HepG2 (cell line): ENCODE measurements at places on chromosomes 7 and 10.

GRCh38 chr7:117124591-117125220, 171.4 kb downstream of the ST7 start:
- peak; percentile 95 for DNase-seq

- DNase-seq = no peak
Measured at GRCh38 chr7:81583882-81584533, 185.8 kb downstream of the HGF start.

DNA sequence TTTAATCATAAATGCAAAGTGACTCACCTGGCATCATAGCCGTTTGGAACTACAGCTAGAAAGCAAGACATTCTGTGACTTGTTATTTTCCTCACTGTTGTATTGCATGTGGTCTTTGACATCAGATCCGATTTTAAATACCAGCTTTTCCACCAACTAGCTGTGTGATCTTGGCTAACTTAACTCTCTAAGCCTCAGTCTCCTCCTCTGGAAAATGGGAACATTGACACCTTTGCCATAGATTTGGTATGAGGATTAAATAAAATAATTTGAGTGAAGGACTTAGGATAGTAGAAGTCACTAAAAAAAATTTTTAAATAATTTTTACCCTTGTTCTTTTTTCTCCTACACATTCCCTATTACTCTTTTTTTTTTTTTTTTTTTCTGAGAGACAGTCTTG, 155.0 kb upstream of the TCF7L2 start:
- no peak for DNase-seq

DNA sequence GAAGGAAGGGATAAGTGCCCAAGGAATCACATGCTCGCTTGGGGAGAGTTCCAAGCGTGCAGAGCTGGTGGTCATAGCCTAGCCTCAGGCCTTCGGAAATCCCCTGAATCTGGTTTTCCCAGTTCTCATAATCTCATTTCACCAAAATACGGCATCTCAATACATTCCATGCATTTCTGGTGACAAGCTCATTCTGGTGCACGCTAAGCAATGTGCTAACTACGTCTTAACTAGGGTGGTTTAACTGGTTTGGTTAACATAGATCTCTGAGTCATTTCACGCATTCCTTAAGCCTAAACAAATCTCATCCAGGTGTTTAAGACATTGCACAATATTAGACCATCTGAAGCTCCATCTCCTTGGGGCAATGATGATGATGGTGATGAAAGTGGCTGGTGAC, 72.9 kb upstream of the STEAP1B start:
- DNase-seq = no peak

DNA sequence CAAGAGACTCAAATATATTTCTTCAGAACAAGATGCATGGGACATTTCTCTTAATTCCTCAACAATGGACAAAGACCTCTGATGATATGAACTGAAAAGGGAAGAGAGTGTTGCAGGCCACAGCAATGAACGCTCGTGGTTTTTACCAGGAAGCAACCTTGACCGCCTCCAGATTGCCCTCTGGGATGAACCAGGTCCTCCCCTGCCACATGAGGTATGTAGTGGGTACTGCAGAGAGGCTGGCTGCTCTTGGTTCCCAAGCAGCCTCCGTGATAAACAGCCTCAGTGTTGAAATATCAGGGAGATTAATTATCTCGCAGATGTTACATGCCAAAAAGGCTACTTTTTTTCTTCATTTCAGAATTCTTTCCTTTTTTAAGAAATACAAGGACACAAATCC, 338.8 kb downstream of the ELMO1 start:
- DNase-seq = peak; percentile 35

- DNase-seq = no peak
Measured at GRCh38 chr10:59387951-59388670, 25.8 kb upstream of the FAM13C start.

- no peak for DNase-seq
Measured at GRCh38 chr10:96488161-96488935, 25.4 kb downstream of the TLL2 start.

GRCh38 chr10:99266383-99266782, 30.7 kb upstream of the HPSE2 start:
- no peak for DNase-seq

DNA sequence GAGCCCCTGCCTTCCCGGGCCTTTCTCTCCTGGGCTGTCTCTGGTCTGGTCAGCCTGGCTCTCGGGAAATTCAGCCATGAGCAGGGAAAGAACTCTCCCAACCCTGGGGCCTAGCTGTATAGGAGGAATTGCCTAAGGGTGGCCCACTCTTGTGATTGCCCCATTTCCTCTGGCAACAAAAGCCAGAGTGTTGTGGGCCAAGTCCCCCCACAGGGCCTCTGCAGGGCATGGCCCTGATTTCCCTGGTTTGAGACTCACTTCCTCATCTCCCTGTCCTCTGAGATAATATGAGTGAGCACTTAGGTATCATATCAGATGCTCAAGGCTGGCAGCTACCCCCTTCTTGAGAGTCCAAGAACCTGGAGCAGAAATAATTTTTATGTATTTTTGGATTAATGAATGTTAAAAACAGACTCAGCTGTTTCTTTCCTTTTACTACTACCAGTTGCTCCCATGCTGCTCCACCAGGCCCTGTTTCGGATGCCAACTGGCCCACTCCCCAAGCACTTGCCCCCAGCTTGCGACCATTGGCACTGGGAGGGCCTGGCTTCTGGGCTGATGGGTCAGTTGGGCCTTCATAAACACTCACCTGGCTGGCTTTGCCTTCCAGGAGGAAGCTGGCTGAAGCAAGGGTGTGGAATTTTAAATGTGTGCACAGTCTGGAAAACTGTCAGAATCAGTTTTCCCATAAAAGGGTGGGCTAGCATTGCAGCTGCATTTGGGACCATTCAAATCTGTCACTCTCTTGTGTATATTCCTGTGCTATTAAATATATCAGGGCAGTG, 11.4 kb downstream of the IRF5 start:
- DNase-seq = no peak

DNA sequence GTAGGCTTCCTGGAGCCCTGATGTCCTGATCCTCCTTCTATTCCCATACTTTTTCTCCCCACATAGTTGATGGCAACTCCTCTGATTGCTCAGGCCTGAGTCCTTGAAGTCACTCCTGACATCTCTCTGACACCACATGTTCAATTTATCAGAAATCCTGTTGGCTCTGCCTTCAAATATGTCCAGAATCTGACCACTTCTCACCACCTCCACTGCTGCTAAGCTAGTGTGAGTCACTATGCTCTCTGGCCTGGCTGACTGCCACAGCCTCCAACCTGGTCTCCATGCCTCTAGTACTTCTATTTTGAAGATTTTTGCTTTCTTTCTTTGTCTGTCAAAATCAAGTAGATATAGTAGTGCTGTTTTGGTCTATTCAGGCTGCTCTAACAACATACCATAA, 53.0 kb downstream of the TMEM229A start:
- DNase-seq = no peak

DNA sequence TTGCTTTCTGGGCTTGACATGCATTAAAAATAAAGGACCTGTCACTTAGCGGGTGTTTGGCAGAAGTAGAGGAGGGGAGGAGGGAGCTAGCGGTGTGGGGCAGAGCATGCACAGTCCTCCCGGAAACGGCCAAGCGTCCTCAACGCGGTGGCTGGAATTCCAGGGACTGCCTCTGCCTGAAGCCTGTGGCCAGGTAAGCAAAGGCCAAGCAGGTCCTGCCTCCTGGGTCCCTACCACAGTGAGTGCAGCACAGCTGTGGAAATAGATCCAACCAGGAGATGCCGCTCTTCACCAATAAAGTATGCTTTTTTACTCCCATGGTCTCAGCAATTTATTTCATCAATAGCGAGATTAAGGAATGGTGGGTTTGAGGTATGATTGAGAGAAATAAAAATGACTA, 323.4 kb downstream of the WDR37 start:
- no peak for DNase-seq

- DNase-seq = no peak
Measured at GRCh38 chr10:29918623-29919400, 140.6 kb downstream of the JCAD start.
